D341Med (cell line): ENCODE measurements at places on chromosomes 4 and X.

GRCh38 chrX:151515237-151515636 lies 48.2 kb upstream of the PASD1 start:
- DNase-seq, result no peak

GRCh38 chr4:89739311-89739988 lies 97.5 kb downstream of the SNCA start:
- no peak for DNase-seq

DNA sequence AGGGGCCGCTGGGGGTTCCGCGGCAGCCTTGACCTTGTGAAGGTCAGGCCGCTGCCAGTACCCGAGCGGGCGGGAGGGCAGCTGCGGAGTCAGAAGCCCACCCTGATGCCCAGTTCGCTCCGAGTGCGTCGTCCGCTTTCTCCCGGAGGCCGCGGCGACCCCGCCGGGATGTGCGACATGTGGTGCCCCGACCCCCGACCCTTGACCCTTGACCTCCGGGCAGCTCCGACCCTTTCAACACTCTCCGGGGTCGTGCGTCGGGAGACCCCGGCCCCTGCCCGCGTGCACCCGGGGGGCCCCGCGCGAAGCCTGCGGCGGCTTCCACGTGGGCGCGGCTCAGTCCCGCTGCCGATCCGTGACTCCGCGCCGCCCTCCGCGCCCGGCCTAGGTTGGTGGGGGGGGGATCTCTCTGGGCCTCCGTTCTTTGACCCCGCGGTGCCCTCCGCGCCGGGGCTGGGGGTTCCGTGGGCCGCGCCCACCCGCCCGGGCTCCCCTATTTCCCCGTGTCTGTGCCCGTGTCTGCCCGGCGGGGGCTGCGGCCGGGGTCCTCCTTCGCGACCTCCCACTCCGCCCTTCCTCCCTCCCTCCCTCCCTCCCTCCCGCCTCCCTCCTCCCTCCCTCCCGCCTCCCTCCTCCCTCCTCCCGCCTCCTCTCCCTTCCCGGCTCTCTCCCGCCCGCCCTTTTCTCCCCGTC lies 609 bp upstream of the SLC25A6 start:
- peak; percentile 79 for DNase-seq

GRCh38 chr4:139301113-139301820 lies at the start of gene NAA15:
TSS of gene NAA15 (plus strand) at chr4:139301505. CDS start at chr4:139301778, 273 bp downstream.
- peak; percentile 98 for DNase-seq

- DNase-seq, result no peak
These were observed 327.7 kb upstream of the RASGEF1B start for GRCh38 chr4:81799371-81799770.

DNA sequence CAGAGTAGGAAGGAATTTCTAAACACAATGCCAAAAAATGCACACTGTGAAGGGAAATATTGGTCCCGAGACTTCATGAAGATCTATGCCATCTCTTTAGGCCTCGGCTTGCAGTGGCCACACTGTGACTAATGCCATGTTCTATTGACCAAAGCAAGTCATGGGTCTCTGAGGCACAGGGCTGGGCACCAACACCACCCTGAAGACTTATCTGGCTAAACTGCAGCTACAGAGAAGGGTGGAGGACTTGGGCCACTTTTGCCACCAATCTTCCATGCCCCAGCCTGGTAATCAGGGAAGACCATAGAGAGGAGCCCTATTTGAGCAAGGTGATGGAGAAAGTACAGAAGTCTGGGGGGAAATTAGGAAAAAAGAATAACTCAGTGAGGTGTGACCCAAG lies 42.1 kb downstream of the HMX1 start:
- DNase-seq, result peak; percentile 4

- DNase-seq, result no peak
These were observed 65.5 kb downstream of the PTTG2 start for GRCh38 chr4:38025665-38026064.

DNA sequence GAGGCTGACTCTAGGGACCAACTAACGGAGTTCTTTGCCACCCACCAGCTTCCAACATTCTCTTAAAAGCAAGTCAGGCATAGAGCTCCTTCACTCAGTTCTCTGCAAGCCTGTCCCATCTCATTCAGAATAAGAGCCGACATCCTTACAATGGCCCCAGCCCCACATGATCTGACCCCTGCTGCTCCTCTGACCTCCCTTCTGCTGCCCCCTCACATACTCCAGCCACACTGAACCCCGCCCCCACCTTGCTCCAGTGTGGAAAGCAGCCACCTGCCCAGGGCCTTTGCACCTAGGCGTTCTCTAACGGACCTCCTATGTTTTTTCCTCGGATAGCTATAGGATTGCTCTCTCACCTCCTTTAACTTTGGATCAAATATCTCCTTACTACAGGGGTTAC lies 143.2 kb upstream of the ETNPPL start:
- no peak for DNase-seq

- DNase-seq, result peak; percentile 19
These were observed 128.1 kb downstream of the LAS1L start for GRCh38 chrX:65406532-65406931.

- no peak for DNase-seq
These were observed 19.4 kb downstream of the MTMR1 start for GRCh38 chrX:150712619-150713018.
